ENCODE measurements at places on chromosomes 2 and 18.
A peak's percentile ranks its signal among the peaks of the same experiment; 100 is the strongest.

DNA sequence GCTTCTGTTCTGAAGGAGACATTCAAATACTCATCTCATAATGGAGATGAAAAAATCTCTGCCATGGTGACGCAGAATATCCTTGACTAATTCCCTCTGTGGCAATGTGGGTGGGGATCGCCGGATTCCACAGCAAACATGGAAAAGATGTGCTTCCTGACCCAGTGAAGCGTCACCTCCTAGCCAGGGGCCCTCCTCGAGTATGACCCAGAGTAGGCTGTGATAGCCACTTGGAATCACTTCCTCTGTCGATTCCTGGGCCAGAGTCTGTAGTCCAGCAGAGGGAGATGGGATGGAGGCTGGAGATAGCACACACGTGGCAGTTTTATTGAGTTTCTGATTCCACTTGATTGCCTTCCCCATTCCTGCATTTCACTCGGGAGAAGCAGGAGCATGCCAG, 36.8 kb downstream of the DRC1 start:
- DNase-seq, result no peak

- no peak for DNase-seq
These were observed 109.1 kb upstream of the ID2 start for GRCh38 chr2:8572712-8573233.

DNA sequence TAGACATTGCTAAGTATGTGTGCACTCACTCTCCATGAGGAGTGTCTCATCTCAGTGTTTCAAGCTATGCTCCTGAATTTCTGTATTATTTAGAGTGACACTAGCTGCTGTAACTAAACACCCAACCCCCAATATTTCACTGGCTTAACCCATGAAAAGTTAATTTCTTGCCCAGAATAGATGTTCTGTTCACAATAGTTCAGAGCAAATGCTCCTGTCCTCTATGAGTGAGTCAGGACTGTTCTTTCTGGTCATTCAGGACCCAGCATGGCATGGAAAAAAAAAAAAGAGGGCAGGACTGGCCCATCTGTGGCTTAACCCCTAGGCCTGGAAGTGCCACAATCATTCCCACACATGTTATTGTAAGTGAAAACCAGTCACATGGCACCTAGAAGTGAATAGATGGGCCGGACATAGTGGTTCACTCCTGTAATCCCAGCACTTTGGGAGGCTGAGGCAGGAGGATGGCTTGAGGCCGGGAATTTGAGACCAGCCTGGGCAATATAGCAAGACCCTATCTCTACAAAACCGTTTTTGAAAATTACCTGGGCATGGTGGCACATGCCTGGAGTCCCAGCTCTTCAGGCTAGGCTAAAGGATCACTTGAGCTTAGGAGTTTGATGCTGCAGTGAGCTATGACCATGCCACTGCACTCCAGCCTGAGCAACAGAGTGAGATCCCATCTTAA, 663.6 kb downstream of the IRS1 start:
- DNase-seq, result no peak

- DNase-seq, result no peak
These were observed 250.3 kb upstream of the EPHA4 start for GRCh38 chr2:221822416-221822815.

GRCh38 chr2:74441690-74442482, at the start of gene RTKN:
Gene RTKN, minus strand, starts transcription at chr2:74441937. Its CDS starts 121 bp downstream, at chr2:74441816.
- DNase-seq, result peak; percentile 29

- no peak for DNase-seq
These were observed 163.7 kb downstream of the GALNT14 start for GRCh38 chr2:30974554-30974953.

DNA sequence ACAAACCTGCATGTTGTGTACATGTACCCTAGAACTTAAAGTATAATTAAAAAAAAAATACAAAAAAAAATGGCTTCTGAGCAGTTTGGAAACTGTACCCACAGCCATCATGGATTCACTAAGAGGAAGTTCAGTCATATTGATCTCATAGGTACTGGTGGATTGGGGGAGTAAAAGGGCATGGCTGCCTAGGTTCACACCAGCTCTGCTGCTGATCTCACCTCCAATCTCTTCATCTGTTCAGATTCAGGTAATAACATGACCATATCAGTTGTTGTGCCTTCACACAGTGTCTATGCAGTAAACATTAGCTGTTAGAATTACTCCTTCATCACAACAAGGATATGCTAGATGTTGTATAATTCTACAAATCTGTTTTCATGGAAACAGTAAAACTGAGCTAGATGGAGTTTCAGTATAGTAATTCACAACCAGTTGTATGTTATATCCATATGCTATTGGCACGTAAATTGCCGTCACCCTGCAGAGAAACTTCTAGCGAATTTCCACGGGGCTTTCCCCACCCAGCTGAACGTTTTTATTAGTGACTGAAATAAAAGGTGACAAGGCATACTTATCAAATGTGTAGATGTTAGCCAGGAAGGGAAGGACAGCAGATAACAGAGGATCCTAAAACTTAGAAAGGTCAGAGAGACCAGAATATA, 59.3 kb upstream of the ITM2C start:
- no peak for DNase-seq

DNA sequence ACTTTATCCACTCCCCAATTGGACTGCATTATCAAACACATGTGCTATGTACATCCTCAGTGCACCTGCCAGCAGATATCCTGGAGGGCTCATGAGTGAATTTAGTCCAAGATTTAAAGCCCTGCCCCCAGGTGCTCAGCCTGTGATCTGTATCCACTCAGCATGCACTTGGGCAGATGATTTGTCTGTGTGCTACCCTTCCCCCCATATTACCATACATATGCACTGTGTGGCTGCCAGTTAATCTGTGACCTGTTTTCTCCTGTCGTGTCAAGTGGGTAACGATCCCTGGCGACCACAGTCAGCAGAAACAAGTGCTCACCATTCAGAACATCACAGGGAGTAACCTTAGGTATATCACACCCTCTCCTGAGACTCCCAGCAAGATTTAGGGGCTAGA, 10.2 kb downstream of the NAGK start:
- DNase-seq, result no peak

GRCh38 chr2:100427111-100427510, 9.6 kb upstream of the CHST10 start:
- no peak for DNase-seq

DNA sequence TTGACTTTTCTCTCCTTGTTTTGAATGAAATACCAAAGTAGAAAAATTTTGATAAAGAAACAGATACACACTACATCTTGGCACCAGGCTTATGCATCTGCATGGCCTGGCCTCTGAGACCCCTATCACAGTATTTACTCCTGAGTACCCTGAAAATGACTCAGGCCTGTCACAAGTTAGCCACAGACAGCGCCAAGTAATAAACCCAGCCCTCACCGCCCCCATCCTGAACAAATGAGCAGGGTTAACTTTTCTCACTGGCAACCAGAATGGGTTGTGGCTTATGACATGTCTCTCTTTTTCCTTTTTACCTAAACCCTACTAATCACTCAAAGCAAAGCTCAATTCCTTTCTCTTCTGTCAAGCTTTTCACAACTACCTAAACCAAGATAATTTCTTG, 35.3 kb downstream of the SPRED2 start:
- DNase-seq, result no peak

DNA sequence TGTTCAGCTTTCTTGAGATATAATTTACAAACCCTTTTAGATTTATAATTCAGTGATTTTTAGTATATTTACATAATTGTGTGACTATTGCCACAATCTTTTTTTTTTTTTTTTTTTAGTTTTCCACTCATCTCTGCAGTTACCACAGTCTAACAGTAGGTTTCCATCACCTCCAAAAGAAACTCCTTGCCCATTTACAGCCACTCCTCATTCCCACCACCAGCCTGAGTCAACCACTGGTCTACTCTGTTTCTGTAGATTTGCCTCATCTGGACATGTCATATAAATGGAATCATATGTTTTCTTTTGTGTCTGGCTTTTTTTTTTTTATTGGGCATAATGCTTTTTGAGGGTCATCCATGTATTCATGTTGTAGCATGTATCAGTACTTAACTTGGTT, 16.1 kb downstream of the MTX2 start:
- no peak for DNase-seq

DNA sequence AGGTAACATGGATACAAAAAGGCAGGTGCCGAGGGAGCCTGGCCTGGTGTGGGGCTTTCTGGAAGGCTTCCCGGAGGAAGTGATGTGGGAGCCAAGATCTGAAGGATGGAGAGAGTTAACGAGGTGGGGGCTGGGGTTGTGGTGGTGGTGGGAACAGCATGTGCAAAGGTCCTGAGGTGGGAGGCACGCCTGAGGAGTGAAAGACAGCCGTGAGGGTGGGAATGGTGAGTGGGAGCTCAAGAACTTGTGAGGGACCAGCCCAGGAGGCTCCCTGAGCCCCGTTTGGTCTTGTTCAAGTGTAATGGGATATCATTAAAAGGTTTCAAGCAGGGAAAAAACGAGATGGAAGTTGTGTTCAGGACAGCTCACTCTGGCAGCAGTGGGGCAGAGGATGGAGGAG, 35.2 kb downstream of the TRPM8 start:
- no peak for DNase-seq

DNA sequence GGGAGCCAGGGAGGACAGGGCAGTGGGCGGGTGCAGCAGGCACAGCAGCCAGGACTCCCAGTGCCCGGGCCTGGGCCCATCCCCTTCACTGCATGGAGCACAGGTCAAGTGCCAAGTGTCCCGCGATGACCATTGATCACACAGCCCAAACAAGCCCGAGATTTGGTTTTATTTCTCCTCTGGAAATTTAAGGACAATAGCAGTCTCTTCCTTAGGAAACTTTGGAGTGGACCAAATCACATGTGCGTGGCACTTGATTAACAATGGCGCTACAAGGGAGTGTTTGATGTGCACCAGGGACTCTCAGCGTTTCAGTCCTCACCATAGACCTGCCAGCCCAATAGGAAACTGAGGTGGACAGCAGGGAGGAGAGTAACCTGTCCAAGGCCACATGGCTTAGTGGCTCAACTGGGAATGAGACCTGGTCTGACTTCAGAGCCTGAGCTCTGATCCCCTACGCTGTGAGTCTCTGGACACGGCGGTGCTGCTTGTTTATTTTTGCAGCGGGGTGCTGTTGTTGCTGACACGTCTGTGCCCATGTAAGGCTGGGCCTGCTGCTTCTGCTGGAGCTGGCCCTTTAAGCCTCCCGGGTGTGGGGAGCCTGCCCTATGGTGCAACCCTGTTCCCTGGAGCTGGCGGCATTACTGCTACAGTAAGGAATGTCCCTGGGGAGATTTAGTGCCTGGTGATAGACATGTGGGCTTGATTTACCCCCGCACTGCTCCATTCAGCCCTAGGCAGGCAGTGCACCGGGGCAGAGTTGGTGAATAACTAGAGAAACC, 194.2 kb downstream of the INHBB start:
- DNase-seq, result no peak

DNA sequence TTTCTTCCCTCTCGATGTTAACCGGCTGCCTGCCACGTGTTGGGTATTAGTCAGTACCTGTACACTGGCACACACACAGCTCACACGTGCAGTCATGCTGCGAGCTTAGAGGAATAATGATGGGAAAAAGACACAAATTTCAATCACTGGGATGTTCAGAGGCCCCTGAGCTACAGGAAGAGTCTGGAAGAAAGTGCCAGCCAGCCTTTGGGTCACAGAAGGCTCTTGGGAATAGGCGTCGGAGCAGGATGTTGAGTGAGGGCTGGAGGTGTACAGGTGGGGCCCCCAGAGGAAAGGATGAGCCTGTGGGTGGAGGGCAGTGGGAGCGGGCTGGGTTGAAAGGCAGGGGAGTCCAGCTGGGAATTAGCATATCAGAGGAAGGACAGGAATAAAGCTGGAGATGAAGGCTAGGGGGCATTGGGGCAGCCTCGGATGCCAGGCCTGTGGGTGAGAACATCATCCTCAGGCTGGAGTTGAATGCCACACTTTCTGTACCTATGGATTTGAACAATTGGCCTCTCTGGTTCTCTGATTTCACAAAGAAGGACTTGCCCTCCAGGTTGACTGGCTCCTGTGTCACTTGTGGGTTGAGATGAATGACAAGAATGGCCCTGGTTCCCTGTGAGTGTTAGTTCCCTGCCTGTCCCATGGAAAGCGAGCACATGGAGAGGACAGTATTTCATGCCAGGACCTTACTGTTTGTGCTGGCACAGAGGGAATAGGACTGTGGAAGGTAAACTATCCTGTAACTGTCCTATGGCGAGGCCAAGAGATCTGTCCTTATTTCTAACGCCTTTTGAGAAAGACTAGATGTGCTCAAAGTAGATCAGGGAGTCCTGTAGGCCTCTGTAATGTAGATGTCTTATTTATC, 40.6 kb downstream of the GREB1 start:
- DNase-seq, result no peak

GRCh38 chr2:162153608-162154224, 1.7 kb upstream of the GCG start:
- DNase-seq, result no peak

DNA sequence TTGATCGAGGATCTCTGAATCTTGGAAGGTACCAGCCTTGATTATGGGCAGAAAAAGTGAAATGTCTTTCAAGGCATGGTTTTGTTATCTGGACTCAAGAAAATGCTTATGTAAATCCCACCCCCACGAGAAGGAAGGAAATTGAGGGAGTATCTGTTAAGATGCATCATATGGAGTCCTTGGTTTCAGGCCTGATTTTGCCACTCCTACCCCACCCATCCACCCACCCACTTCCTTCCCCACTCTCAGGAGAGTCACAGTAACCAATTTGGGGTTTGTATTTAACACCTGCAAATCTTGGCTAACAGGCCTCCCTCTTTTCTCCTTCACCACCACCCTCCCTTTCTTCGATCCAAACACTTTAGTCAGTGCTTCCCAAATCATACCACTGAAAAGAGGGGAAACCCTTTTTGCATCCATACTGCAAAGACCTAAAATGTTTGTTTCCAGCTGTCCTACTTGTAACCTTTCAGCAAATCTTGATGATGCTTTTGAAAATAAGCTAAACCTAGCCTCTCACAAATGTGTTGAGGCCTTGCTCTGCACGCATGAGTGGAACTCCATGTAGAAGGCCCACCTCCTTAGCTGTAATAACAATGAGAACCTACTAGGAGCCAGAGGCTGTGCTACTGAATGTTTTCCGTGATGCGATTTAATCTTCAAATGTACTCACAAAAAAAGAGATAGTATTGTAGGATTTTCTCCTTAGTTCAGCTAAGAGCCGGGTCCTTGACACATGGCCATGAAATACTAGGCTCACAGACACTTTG, 34.8 kb downstream of the POU3F3 start:
- DNase-seq, result no peak

DNA sequence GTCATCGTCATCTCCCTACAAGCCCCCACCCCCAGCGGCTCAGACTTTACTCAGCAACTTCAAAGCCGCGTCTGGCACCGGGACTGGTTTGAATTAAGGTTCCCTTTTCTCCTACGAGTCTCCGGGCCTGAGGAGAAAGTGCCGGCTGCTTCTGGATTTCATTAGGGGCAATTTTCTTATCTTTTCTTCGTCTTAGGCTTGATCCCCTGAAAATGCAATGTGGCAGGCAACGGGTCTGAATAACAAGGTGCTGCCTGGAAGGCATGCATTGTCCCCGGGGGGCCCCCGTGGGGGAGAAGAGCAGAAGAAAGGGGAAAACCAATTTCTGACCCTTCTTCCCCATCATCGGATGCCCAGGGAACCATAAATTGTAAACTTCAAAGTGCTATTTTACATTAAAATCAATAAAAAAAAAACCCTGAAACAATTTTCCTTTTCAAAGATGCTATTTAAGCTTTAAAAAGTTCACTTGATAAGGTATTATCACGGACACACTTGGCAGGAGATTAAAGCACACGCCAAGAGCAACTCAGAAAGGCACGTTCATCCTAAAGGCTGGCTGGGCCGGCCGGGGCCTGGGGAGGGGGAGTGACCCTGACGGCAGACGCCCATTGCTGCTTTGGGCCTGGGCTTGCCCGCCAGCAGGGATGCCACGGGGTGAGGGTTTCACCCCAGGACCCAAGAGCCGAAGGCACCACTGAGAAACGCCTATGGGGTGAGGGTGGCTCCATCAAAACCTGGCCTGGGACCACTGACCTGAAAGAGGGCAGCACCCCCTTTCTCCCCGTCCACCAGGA, 230.4 kb downstream of the TWIST2 start:
- DNase-seq, result no peak

All from G401 (cell line).